Tibial artery (tissue), 4 donors: ENCODE measurements at places on chromosomes 6 and 20.

DNA sequence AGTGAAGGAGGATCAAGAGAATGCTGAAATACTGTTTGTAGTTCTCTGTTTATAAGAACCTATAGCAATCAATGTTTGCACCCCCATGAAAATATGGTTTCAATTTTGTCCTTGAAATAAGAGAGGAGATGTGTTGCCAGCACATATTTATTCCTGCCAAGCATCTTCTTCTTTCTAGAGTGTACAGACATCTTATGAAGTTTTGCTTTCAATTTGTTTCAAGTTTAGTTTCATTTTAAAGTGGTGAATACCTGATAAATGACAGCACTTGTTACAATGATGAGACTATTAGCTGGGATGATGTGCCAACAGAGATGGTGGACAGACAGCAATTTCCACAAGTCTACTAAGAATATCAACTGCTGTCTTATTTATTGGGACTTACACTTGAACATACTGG, 39.2 kb upstream of the CENPW start:
- H3K27me3 ChIP-seq = no peaks in the 10 kb centered on the region
- no peak overlapping the region for H3K27ac ChIP-seq
- H3K4me3 ChIP-seq = no peak overlapping the region
- H3K36me3 ChIP-seq = no peaks in the 10 kb centered on the region
- no peaks in the 10 kb centered on the region for H3K4me1 ChIP-seq
- DNase-seq = no peak

- peak; percentile 77 for DNase-seq
- no peaks in the 10 kb centered on the region for H3K4me1 ChIP-seq
- H3K27me3 ChIP-seq = peaks cover 23% of the 10 kb centered on the region
- no peak overlapping the region for H3K27ac ChIP-seq
- H3K36me3 ChIP-seq = no peaks in the 10 kb centered on the region
Observed at GRCh38 chr6:6806844-6807518, 218.5 kb downstream of the LY86 start.

DNA sequence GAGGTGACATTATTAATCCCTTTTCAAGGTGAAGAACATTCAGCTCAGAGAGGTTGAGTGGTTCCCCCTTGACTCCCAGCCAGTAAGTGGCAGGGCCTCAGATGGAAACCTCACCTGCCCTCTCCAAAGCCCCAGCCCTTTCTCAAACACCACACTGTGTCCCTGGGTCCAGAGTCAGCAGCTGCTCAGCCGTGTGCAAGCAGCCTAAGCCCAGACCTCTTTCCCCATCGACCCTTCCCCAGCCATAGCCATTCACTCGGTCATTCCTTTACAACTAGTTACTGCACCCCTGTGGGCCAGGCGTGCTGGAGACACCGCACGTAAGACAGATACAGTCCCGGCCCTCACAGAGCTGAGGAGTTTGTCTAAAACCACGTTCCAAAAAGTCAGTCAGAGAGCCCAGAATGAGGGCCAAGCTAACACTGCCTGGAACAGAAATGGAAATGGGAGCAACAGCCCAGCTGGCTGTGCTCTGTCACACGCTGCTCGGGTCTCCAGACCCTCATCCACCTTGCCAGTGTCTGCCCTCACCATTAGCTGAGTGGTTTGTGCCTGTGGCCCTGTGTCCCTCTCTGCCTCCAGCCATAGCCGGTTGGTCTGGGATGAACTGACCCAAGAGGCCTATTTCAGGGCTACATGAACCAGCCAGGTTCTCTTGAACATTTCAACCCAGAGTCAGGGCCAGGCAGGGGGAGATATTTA, 29.6 kb downstream of the ZC3H12D start:
- H3K27ac ChIP-seq = peak overlapping the region; percentile 21
- DNase-seq = no peak
- no peak overlapping the region for H3K4me3 ChIP-seq

GRCh38 chr6:44104481-44105021, 22.7 kb downstream of the MRPL14 start:
- no peak overlapping the region for H3K4me3 ChIP-seq
- no peak for DNase-seq
- no peaks in the 10 kb centered on the region for H3K27me3 ChIP-seq
- H3K4me1 ChIP-seq = peaks cover 5% of the 10 kb centered on the region

- H3K27ac ChIP-seq = peak overlapping the region; percentile 40
Observed at GRCh38 chr20:44896583-44896982, 11.1 kb downstream of the YWHAB start.

- no peaks in the 10 kb centered on the region for H3K4me1 ChIP-seq
- no peaks in the 10 kb centered on the region for H3K27me3 ChIP-seq
- DNase-seq = no peak
- no peak overlapping the region for H3K27ac ChIP-seq
Observed at GRCh38 chr20:59725476-59726280, 121.3 kb downstream of the PHACTR3 start.

DNA sequence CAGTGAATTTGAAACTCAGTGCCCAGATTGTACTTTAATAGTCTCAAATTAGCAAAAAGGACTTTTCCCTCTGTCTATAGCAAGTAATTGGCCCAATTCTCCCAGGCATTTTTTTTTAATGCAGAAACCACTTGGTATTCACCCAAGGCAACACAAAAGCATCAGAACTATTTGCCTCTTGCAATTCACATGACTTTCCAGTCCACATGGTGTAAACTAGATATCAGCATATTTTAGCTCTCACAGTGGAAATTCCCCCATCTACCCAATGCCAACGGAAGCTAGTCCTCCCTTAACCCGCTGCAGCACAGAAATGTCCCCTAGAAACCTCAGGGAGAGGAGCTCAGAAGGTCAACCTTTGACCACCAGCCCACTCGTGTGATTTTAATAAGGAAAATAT, 103.4 kb upstream of the CDYL start:
- no peaks in the 10 kb centered on the region for H3K27me3 ChIP-seq
- H3K27ac ChIP-seq = no peak overlapping the region
- H3K4me3 ChIP-seq = no peak overlapping the region
- no peaks in the 10 kb centered on the region for H3K36me3 ChIP-seq
- H3K4me1 ChIP-seq = peaks cover 13% of the 10 kb centered on the region
- DNase-seq = no peak

- no peak for DNase-seq
- H3K36me3 ChIP-seq = no peaks in the 10 kb centered on the region
- no peaks in the 10 kb centered on the region for H3K4me1 ChIP-seq
Observed at GRCh38 chr6:11996751-11997150, 15.4 kb upstream of the HIVEP1 start.

DNA sequence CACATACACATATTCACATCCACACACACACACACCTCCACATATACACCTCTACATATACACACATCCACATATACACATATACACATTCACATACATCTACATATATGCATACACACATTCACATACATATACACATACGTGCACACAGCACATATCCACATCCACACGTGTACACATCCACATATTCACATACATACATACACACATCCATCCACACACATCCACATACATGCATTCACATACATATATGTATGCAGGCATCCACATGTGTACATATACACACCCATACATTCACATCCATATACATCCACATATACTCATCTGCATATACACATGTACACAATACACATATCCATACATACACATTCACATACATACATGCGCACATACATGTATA, 25.6 kb upstream of the NKX2-2 start:
- H3K4me3 ChIP-seq = no peak overlapping the region
- DNase-seq = no peak
- H3K27ac ChIP-seq = no peak overlapping the region
- H3K4me1 ChIP-seq = no peaks in the 10 kb centered on the region

GRCh38 chr6:113644861-113645575, 212.1 kb upstream of the MARCKS start:
- no peak for DNase-seq
- no peaks in the 10 kb centered on the region for H3K36me3 ChIP-seq
- no peaks in the 10 kb centered on the region for H3K27me3 ChIP-seq
- no peak overlapping the region for H3K4me3 ChIP-seq
- no peaks in the 10 kb centered on the region for H3K4me1 ChIP-seq
- H3K27ac ChIP-seq = no peak overlapping the region

DNA sequence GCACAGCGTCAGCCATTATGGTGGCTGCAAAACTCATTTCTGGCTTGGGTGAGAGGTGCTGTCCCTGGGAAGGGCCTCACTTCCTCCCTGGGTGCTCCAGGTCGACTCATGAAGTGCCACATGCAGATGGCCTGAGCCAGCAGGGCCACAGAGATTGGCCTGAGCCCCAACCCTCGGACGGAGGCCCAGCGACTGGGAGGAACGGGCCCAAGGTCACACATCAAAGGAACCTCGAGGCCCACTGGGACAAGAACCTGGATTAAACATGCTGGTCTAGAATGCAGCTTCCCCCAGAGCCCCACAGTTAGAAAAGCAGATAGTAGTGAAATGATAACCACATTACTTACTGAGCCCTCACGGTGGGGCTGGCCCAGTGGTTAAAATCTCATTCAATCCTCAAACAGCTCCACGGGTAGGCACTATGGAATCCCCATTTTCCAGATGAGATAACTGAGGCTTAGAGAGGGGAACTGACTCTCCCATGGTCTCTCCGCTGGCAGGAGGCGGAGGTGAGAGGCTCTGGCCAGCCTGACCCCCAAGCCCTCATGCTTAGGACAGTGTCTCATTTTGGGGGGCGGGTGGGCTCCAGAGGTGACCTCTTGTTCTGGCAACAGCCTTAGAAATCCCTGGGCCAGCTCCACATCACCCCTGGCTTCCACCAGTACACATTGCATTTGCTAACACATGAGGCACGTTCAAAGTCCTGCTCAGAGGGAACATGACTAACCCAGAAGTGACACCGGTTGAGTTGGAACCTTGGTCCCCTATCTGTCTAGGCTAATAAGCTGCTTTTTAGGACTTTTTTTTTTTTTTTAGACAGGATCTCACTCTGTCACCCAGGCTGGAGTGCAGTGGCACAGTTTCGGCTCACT, 53.0 kb downstream of the SRC start:
- H3K27ac ChIP-seq = no peak overlapping the region
- H3K27me3 ChIP-seq = no peaks in the 10 kb centered on the region
- H3K4me1 ChIP-seq = peaks cover 8% of the 10 kb centered on the region
- no peak overlapping the region for H3K4me3 ChIP-seq

- H3K4me1 ChIP-seq = no peaks in the 10 kb centered on the region
- H3K27me3 ChIP-seq = no peaks in the 10 kb centered on the region
- no peaks in the 10 kb centered on the region for H3K36me3 ChIP-seq
- no peak overlapping the region for H3K4me3 ChIP-seq
Observed at GRCh38 chr20:60236613-60237012, 278.4 kb downstream of the CDH26 start.

DNA sequence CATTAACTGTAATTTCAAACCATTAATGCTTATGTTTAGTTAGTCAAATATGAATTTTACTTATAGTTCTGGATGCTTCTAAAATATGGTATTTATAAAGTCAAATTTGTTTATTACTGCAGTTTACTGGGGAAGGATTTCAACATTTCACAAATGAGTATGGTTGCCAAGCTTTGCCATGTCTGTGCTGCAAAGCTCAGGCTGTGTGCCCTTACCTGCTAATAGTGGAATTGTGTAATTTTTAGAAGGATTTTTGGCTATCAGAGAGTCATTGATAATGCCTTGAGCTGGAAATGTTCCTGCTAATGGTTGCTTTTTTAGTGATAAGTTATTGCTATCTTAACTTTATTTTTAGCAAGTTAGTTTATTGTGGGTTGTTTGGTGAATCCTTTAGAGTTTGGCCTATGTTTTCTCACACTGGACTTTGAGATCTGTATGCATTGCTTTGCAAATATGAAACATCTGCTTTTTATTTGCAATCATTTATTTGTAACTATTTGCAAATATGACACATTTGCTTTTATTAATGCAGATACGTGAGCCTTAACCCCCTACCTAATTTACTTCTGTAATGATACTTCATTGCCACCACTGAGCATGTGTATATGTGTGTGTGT, 105.8 kb downstream of the CD109 start:
- no peaks in the 10 kb centered on the region for H3K36me3 ChIP-seq
- no peaks in the 10 kb centered on the region for H3K27me3 ChIP-seq
- no peak for DNase-seq

DNA sequence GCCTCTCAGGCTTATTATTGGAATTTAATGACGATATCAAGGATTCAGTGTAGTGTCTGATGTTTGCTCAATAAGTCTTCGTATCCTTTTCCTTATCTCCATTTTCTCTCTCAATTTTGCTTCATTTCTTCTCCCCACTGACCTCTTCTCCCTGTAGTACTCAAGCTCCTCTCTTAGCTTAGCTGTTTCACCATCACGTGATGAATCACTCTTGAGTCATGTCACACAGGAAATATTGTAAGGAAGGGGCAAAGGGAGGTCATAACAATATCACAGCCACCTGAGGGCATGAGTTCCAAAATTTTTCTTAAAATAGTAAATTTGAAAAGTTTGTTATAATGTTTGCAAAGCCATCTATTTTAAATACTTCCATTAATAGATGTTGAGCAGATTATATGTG, 392.2 kb upstream of the MARCKS start:
- no peak for DNase-seq
- no peak overlapping the region for H3K27ac ChIP-seq
- H3K4me3 ChIP-seq = no peak overlapping the region
- H3K27me3 ChIP-seq = no peaks in the 10 kb centered on the region
- H3K4me1 ChIP-seq = no peaks in the 10 kb centered on the region
